Mesangial cell (primary cell): ENCODE measurements at places on chromosomes 3 and 15. TPM values are rescaled to one million over a fixed set of nuclear protein-coding genes. Genes with fewer than 3 reads are reported as not detected.

Gene PDE8A
- total RNA-seq = 9.3 and 11.2 TPM in 2 replicates

Gene CHL1
- total RNA-seq = 5.2 TPM in 1 of 2 replicates, not detected in the other

Gene CHP1
- 99.9 and 182 TPM in 2 replicates for total RNA-seq

Gene OCA2
- total RNA-seq = 0.49 and 0.76 TPM in 2 replicates

Gene EDC3
- 14.1 and 15.6 TPM in 2 replicates for total RNA-seq

Gene AGBL1
- not detected in 2 replicates for total RNA-seq

Gene HESX1
- 1.0 and 2.6 TPM in 2 replicates for total RNA-seq

Gene PLCL2
- 0.76 and 1.5 TPM in 2 replicates for total RNA-seq

Gene PLAAT1
- total RNA-seq = 2.2 and 2.4 TPM in 2 replicates

Gene CLDN16
- 0.16 and 1.3 TPM in 2 replicates for total RNA-seq

Gene HHLA2
- total RNA-seq = not detected in 2 replicates

Gene CCR9
- under 0.01 TPM in 1 of 2 replicates, not detected in the other for total RNA-seq

Gene FAM107A
- total RNA-seq = 0.13 and 0.16 TPM in 2 replicates

Gene SNRK
- 9.5 and 17.6 TPM in 2 replicates for total RNA-seq

Gene ARRDC4
- 1.3 and 22.2 TPM in 2 replicates for total RNA-seq

Gene DNAH12
- total RNA-seq = under 0.01 TPM in 1 of 2 replicates, not detected in the other

Gene EFCC1
- total RNA-seq = not detected in 2 replicates

Gene TTC21A
- total RNA-seq = 4.2 and 5.2 TPM in 2 replicates

Gene CGGBP1
- total RNA-seq = 31.9 and 34.4 TPM in 2 replicates

Gene KAT2B
- 3.3 and 7.1 TPM in 2 replicates for total RNA-seq

Gene POC1A
- 3.9 and 34.7 TPM in 2 replicates for total RNA-seq

Gene PRTG
- total RNA-seq = 7.3 and 11.2 TPM in 2 replicates

Gene TTC23
- total RNA-seq = 15.8 and 21.0 TPM in 2 replicates

Gene DZIP1L
- total RNA-seq = 13.0 and 16.9 TPM in 2 replicates

Gene RNF7
- total RNA-seq = 47.8 and 71.4 TPM in 2 replicates

Gene NDN
- 56.5 and 64.7 TPM in 2 replicates for total RNA-seq

Gene SAMD7
- not detected in 2 replicates for total RNA-seq

Gene RTP1
- not detected in 2 replicates for total RNA-seq

Gene GPR87
- 0.49 and 0.51 TPM in 2 replicates for total RNA-seq

Gene GTF2E1
- total RNA-seq = 10.1 and 10.9 TPM in 2 replicates

Gene FAM81A
- 1.0 and 1.1 TPM in 2 replicates for total RNA-seq

Gene ACKR4
- total RNA-seq = not detected in 2 replicates

Gene CHST2
- total RNA-seq = 11.1 and 24.3 TPM in 2 replicates

Gene ECT2
- 34.5 and 89.6 TPM in 2 replicates for total RNA-seq

Gene PLSCR5
- not detected in 2 replicates for total RNA-seq

Gene SCAMP5
- total RNA-seq = 9.3 and 11.5 TPM in 2 replicates

Gene SCAANT1
- total RNA-seq = not detected in 2 replicates

Gene DUOX1
- 0.51 TPM in 1 of 2 replicates, not detected in the other for total RNA-seq

Gene PTH1R
- total RNA-seq = 0.33 and 16.1 TPM in 2 replicates

Gene CD80
- not detected in 2 replicates for total RNA-seq
